ENCODE measurements at places on chromosomes 3 and 15.
A peak's percentile ranks its signal among the peaks of the same experiment; 100 is the strongest.

DNA sequence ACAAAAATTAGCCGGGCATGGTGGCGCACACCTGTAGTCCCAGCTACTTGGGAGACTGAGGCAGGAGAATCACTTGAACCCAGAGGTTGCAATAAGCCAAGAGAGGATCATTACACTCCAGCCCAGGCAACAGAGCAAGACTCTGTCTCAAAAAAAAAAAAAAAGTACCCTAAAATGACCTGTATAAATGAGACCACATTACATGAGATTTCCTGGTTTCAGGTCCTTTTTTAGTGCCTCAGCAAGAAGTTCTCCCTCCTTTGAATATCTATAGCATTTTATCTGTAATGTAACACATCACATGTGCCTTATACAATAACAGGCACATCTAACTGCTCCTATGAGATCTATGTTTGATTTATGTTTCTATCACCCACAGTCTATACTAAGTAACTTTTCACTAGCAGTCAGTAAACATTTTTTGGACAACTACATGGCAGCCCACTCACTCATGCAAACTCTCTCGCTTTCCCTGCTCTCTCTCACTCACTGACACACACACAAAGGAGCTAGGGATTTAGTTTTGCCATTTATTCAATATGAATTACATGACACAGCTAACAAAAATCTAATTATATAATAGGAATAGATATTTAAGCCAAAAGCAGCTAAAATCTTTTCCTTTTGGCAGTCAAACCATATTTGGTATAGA lies 34.1 kb downstream of the ADAM10 start:
- no peak for DNase-seq

DNA sequence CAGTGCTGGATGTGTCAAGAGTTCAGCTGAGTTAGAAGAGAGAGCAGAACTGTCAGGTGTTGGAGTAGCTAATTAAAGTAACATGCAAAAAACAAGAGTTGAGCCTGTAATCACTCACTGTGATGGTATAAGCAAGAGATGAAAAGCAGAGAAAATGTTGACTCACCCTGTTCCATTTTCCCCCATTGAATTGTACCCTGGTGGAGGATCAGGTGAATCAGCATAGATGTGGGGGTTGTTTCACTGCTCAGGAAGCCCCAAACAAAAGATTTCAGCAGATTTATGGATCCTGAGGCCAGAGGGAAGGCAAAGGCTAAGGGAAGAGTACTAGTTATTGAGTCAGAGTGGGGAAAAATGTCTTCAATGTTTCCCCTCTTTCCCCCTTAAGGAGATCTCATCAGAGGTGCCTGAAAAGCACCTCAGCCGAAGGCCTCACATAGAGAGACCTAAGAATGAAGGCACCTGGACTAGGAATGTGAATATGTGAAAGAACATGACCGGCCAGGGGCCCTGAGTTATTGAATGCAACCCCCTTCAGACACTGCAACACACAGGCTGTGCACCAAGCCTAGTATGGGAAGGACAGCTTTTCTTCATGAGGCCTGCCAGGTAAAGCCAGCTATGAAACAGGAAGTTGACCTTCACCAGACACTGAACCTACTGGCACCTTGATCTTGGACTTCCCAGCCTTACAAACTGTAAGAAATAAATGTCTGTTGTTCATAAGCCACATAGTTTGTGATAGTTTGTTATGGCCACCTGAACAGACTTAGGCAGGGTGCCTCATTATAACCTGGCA lies 90.1 kb downstream of the TMCO5A start:
- DNase-seq, result no peak

DNA sequence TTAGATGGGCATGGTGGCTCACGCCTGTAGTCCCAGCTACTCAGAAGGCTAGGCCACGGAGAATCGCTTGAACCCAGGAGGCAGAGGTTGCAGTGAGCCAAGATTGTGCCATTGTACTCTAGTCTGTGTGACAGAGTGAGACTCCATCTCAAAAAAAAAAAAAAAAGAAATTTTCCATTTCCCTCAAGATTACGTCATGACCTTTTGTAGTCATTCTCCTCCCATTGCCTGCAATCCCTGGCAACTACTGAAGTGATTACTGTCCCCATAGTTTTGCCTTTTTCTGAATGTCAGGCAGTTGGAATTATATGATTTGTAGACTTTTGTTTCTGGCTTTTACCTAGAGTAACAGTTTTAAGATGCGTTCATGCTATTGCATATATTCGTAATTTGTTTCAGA lies 28.0 kb downstream of the WDR76 start:
- DNase-seq, result peak; percentile 3

DNA sequence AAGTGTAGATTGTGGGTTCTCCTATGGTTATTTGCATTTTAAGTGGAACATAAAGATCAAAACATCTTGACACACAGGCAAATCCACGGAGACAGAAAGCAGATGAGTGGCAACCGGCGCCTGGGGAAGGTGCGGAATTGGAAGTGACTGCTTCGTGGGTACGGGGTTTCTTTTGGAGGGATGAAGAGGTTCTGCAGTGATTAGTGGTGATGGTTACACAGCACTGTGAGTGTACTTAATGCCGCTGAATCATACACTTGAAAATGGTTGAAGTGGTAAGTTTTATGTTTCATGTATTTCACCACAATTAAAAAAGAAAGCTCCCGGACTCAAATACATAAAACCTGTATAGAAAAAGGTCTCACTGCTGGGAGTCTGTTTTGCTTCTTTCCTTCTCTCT lies 18.5 kb upstream of the VPS33B start:
- no peak for DNase-seq

DNA sequence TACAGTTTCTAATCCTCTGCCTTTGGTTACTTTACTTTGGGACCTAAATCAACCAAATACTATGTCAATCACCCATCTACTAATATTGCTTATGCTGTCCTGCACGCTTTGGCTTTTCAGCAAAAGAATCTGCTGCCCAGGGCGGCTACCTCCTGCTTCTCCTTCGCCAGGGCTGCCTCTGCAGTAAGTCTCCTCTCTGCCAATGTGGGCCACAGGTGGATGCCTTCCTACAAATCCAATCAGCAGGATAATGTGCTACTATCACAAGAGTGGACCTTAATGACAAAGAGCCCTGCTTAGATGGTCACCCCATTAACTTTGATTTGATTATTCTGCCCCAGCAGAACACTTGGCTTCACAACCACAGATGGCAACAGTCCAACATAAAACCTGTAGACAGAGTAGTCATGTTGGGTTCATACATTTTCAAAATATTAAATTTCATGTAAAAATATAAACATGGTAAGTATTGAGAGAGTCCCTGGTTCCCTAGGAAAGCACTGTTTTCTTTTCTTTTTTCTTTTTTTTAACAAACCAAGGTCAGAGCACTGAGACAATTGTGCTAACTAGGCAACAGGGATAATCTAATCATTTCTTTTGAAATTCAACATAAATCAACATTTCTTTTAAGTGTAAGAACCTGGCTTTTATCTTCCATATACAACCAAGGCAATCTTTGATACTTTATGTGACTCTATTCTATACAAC lies 298.3 kb downstream of the ZBTB20 start:
- no peak for DNase-seq

DNA sequence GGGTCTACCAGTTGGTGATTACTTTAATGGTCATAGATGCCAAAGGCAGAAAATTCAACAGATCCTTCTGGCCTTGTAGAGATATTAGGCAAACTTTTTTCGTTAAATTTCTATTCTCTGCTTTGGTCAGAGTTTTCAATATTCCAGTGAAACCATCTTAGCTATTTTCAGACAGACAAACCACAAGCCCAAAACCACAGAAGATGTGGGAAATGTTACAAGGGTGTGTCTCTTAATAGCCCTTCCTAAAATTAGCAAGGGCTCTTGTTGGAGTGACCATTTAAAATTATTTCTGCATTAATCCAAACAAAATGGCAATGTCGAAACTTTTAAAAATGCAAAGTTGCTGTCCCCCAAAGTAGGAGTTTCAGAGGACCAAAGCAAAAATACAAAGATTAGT lies 102.8 kb downstream of the ARRDC4 start:
- no peak for DNase-seq

DNA sequence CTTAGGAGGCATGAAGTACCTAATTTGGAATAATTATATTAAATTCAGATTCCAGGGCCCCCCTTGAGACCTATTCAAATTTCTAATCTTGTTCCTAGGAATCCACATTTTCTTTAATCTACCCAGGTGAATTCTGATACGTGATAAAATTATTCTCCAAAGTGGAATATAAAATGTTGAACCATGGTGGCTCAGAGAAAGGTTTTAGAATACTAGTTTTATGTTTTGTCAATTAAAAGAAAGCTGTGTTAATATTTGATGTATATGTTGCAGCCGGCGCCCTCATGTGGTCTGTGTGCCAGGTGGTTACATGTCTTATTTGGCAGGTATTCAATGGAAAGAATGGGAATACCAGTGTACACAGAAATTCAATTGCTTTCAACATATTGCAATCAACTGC lies 321.8 kb downstream of the FEZF2 start:
- DNase-seq, result no peak

DNA sequence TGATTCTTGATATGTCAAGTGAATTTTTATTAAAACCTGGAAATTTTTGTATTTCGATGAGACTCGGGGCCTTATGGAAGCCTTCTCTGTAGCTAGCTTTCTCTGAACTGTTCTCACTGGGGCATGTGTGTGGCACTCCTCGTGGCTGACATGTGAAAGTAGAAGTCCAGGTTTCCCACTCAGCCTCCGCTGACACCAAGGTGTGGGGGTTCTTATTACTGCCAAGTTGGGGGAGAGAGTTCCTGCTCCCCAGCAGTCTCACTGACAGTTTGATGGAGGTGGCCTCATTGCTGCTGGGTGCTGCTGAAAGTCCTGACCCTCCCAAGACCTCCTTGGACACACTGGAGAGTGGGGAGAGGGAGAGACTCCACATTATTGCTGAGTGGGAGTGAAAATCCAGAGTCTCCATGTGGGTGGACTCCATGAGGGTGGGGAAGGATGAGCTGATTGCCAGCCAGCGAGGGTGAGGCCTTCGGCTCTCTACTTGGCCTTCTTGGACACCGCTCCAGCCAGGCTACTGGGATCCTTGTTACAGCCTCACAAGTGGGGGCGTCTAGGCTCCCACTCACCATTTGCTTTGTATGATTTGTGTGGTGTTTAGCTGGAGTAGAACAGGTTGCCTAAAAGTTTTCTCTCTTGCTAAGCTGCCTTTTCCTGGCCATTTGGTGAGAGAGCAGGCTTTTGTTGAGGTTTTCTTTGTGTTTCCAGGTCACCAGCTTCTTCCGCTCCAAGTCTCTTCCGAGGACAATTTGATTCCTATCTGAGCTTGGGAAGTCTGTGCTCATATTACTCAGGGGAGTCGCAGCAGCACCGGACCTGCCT lies 64.1 kb downstream of the LSM3 start:
- DNase-seq, result no peak

DNA sequence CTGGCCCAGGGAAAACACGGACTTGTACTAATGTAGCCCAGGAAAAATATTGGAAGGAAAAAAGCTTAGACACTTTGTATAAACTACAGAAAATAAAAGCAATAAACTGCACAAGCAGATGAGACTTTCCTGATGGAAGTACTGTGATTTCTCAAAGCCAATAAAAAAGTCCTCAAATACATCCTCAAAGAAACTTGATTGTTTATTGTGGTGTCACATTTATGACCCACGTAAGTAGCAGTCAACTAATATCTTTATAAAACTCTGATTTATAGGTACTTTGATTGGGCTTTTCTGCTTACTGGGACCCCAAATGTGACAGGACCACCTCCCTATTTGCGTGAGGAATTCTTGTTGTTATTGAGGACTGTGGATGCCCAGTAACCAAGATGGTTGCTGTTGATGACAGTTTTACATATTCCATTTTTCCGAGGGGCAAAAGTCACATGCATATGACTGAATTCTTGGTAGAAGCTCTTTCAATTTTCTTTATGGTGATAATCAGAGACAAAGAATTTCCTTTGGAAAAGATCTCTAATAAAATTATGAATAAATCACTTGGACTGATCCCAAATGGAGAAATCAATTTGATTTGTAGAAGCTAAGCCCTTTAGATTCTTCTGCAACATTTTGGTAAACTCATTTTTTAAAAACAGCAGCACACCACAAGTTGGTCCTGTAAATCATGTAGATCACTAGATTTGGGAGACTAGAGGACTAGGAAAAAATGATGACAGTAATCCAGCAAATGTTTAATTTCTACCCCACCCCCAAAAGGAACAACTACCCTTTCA lies 159.0 kb upstream of the TSC22D2 start:
- DNase-seq, result no peak

DNA sequence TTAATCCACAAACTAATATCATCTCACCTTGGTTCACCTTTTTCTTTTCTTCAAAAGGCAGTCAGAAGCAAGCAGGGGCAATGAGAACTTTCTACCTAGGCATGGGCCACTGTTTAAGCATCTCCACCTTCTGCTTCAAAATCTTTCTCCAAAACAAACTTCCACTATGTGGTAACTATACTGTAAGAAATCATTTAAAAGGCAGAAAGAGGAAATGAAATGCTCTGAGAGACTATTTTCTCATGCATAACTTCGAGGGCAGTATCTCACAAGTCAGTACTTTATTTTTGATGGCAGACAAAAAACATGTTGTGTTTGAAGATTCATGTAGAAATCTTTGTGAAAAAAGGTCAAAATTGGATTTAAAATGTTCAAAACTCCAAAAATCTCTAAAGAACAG lies 419.7 kb downstream of the ZBTB20 start:
- DNase-seq, result no peak

GRCh38 chr3:21028412-21028811 lies 722.6 kb downstream of the ZNF385D start:
- DNase-seq, result no peak

DNA sequence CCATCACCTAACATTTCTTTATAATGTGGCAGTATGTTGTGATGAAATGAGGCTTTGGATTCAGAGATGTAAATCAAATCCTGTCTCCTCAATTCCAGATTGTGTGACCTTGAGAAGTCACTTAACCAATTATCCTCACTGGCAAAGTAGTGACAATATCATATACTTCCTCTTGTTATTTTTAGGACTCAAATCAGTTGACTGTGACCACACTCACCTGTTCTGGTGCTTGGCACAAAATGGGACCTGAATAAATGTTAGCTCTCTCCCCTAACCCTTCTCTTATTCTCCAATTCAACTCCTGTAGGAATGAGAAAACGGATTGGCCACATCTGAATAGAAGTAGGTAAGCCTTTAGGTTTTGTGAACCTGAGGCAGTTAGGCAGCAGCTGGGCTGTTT lies 42.1 kb downstream of the IQCH start:
- no peak for DNase-seq

GRCh38 chr3:136862617-136863322 lies 762 bp downstream of the NCK1 start:
- no peak for DNase-seq

DNA sequence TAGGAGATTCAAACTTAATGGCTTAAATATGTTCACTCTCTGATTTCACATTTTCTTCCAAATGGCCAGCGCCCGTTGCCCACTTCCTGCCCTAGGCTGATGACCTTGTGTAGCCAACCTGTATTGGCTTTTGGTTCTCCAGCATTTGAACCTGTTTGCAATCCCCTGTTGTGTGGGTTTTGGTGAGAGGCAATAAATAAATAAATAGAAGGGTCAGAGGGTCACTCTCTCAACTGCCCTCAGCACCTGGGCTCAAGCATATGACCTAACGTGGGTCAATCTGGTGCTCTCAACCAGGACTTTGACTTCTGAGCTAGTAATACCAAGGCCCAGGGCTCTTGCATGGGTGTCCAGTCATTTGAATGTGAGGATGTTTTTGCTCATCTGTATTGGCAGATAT lies 1.8 kb upstream of the SRP14 start:
- no peak for DNase-seq

GRCh38 chr3:72271216-72271615 lies 486.3 kb upstream of the PROK2 start:
- DNase-seq, result no peak

All from AG09319 (cell line).